Heart left ventricle (tissue), 16 donors: ENCODE measurements at places on chromosomes 1 and 21. TPM values are rescaled to one million over a fixed set of nuclear protein-coding genes. Genes with fewer than 3 reads are reported as not detected.

DNA sequence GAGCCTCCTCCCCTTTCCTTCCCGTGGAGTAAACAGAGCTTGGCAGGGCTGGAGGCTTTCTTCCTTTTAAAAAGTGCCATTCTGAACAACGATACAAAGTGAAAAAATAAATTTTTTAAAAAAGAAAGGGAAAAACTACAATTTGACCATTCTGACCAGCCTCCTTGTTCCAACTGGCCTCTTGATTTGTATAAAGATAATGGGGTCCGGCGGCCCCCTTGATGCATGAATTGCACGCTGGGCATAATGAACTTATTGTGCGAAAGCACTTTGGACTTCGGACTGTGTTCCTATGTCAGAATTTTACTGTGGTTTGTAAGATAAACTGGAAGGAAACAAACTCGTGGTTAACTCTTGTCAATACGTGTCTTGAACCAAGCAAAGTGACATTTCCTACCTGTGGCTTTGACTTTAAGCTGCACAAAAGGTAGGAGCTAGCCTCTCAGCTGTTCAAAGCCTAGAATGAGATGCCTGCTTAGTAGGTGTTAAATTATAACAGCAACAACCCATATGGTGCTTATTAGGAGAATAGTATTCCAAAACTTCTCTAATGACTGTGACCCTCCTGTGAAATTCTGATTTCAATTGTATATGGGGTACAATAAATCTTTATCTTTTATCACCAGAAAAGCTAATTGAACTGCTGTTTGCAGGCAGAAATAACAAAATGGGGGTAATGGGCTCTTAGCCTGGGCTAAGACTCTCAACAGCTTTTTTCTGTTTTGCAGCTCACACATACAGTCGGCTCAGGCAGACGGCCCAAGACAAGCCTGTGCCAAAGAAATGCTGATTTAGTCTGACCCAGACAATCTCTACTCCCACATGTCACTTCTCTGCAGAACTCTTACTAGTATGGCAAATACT is 9.3 kb downstream of the IRF2BP2 start:
- DNase-seq = peak; percentile 60

DCST2 gene
- total RNA-seq = 0.62 TPM

- no peak for DNase-seq
Observed at GRCh38 chr21:33619726-33620125, 21.8 kb downstream of the CRYZL1 start.

- DNase-seq = no peak
Observed at GRCh38 chr1:177429234-177429633, 258.5 kb downstream of the BRINP2 start.
